Activated T-cell treated with anti-CD3 and anti-CD28 coated beads, Interleukin-2, amount 50 U/mL, for 1 hour (primary cell): ENCODE measurements at places on chromosomes 7 and 10.

DNA sequence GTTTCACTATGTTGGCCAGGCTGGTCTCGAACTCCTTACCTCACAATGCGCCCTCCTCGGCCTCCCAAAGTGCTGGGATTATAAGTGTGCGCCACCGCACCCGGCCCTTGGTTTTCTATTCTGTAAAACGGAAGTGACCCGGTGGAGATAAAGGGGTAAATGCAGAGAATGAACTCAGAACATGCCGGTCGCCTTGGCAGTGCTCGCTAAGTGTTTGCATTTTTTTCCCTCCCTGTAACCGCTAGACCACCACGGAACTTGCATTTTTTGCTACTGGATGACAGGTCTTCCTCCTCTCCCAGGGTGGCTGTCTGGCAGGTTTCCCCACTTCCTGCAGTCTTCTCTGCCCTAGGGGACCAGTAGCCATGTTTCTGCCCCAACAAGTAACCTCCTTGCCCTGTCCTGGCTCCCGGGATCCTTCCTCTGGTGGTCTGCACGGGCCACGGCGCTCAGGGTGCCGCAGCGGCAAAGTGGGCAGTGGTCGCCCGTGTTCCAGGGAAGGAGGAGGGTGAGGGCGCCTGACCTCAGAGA lies 18.8 kb upstream of the GNA12 start:
- no peak for DNase-seq

DNA sequence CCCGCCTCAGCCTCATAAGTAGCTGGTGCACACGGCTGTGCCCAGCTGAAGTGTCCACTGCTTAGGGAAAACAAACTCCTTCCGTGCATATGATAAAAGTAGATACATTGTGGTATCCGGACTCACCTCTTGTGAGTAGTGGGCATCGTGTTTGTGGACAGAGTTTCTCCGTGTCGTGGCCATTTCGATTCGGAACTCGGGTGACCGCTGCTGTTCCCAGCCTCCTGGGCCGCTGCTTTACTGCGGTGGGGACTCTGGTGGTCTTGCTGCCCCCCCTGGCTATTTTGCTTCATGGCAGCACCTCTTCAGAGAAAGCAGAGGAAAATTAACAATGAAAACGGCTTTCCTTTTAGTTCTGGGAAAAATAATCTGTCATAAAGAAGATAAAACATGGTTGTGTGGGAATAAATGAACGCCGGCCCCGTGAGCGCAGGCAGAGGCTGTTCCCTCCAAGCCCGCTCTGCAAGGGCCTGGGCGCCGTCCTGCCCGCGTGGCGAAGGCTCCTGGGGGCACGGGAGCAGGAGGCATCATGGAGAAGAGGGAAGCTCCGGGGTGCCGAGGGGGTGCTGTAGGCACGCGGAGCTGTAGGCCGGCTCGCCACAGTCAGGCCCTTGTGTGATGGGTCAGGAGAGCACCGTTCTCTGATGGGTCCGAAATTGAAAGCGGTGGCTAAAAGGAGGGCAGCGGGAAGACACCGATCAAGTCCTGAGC lies 107.4 kb downstream of the ACTR3B start:
- no peak for DNase-seq

GRCh38 chr10:118012952-118013525 lies 33.7 kb downstream of the RAB11FIP2 start:
- no peak for DNase-seq

DNA sequence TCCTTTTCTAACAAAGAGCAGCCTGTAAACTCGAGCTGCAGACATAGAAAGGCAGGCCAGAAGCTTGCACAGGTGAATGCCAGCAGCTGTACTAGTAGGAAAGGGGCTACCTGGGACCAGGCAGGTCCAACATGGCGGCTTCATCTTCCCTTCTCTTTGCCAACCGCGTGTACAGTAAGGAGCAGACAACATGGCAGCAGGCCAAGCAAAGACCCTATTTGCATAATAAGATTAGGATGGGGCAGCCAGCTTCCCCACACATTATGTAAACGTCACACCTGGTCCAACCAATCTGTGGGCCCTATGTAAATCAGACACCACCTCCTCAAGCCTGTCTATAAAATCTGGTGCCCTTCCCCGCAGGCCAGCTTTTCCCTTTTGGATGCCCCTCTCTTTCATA lies 1186.5 kb upstream of the AUTS2 start:
- DNase-seq: no peak

DNA sequence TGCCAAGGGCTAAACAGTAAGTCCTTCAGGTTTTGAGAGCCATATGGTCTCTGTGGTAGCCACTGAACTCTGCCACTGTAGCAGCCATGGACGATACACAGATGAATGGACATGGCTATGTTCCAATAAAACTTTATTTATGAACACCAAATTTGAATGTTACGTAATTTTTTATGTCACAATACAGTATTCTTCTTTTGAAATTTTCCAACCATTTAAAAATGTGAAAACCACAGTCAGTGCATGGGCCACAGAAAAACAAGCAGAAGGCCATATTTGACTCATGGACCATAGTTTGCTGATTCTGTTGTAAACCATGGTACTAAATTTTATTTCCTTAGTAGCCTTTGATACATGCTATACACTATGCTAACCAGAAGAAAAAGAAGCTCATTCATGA lies 361.8 kb downstream of the MAGI2 start:
- DNase-seq: no peak

GRCh38 chr10:116656044-116656443 lies 35.3 kb downstream of the PNLIPRP2 start:
- DNase-seq: no peak

- no peak for DNase-seq
These were observed 1.6 kb downstream of the BICC1 start for GRCh38 chr10:58514111-58514770.

GRCh38 chr10:24866604-24867583 lies 85.5 kb downstream of the PRTFDC1 start:
- DNase-seq: no peak

- DNase-seq: no peak
These were observed 478.6 kb downstream of the LRMDA start for GRCh38 chr10:75910032-75910431.

DNA sequence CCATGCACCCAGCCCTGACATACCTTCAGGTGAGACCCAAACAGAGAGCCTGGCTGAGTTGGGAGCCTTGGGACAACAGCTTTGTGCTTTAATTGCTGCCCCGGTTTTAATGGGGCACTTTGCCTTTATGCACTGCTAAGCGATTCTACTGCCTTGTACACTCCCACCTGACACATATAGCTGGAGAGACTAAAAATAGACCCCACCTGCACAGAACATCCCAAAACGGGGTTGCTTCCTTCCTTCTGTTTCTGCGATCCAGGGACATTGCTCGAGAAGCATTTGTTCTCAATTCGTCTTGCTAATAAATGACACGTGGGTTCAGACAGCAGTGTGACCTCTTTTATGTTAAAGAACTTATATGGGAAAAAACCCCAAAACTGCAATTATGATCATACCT lies 258.8 kb upstream of the MYO3A start:
- no peak for DNase-seq

- DNase-seq: no peak
These were observed 153.6 kb downstream of the TMEM178B start for GRCh38 chr7:141227454-141227853.

- no peak for DNase-seq
These were observed 72.6 kb upstream of the STEAP1 start for GRCh38 chr7:90081621-90082020.

DNA sequence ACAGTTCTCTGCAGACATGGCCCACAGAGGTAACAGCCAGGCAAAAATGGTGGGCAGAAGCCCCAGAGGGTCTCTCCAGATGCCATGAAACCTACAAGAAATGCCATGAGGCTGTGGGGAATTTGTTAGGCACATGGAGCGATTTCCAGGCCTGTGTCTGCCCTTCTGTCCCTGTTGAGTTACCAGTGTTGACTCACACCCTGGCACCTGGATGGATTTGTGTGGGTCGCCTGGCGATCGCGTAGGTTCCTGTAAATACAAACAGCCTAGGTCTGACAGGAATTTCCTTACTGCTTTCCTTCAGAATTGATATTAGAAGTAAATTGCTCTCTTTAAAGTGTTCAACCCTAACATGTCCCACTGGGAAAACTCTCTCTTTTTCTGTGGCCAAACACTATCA lies 164.9 kb upstream of the EEPD1 start:
- no peak for DNase-seq

- no peak for DNase-seq
These were observed 277.6 kb downstream of the ELFN1 start for GRCh38 chr7:1947586-1948217.

DNA sequence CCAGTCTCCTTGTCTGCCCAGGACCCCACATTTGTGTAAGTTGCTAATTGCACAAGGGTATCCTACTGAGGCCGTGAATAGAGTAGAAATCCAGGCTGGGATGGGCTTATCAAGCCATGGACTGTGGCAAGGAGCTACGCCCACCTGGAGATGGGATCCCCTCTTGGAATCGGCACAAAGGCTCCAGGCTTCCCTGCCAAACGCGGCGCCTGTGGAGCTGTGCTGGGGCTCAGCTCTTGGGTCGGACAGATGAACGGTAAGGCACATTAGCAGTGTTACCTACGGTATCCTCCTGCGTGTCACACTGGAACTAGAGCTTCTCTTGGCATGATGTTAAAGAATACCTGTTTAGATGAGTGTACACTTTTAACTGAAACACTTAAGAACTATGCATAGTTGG lies 196.7 kb downstream of the CELF2 start:
- DNase-seq: no peak

DNA sequence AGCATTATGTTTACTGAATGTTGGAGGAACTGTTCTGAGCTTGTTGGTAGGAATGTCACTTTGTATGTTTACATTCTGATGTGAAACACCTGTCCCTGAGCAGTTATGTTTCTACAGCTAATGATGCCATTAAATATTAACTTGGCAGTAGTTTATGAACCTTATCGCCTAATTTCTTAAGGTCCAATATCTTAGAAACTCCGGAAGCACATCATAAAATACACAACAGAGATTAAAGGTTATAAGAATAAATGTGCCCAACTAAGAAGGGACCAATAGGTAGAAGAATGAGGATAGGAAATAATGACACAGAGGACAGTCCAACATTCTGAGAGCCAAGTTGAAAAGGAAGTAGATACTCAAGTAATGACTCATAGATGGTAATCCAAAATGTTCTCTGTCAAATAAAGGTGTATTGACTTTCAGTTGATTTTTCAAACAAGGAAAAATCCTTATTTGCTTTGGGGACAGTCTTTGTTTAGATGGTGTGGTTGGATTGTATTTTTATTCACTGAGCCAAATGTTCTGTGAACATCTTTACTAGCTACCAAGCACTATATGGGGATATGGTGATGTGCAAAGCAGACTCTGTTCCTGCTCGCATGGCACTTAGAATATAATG lies 31.9 kb downstream of the LCOR start:
- no peak for DNase-seq

GRCh38 chr7:2807845-2808772 lies 36.0 kb downstream of the GNA12 start:
- no peak for DNase-seq

GRCh38 chr7:106597014-106597413 lies 63.9 kb downstream of the CCDC71L start:
- DNase-seq: no peak

DNA sequence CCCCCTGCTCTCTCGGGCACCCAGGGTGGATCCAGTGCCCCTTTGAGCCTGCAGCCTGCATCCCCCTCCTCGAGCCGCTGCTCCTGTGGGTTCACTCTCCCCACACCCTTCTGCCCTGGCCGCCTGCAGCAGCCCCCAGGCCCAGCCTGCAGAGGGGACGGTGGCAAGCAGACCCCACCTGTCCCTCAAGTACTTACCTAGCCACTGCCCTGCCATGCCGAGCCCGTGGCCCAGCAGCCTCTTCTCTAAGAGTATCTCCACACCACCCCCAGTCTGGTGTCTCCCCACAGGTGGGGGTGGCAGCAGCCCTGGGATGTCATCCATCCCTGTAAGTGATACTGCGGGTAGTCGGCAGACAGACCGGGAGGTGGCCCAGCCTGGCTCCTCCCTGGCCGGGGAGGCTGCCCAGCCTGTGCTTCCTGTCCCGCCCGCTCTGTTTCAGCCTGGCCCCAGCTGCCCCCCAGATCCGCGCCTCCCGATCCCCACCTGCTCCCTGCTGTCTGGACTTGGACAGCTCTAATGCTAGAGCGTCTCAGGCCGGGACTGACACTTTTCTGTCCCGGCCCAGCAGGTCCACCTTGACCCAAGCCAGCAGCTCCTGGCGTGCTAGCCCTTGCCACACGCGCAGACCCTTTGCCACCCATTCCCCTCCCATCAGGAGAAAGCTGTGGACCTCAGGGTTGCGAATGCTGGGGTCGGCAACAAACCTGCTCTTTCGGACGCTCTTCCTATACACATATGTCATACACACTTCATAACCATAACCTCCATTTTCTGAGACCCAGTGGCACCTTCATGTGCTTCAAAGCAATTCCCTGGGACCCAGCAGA lies 25.0 kb downstream of the YKT6 start:
- no peak for DNase-seq

DNA sequence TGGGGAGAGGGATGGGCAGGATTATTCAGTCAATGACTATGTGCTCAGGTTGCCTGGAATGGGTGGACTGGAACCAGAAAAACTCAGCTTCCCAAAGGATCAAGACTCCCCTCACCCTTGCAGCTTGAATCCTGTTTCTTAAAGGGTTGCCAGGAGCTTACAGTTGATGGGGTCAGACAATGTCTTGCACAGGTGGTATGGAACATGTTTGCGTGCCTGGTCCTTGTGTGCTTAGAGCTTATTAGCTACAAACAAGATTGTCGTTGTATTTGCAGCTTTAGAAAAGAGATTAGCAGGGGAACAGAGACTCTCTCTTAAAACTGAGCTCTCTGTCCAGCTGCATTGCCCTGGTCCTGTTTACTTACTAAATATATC lies 56.9 kb downstream of the PRR15 start:
- no peak for DNase-seq

- DNase-seq: peak; percentile 36
These were observed 46.8 kb downstream of the HIPK2 start for GRCh38 chr7:139730746-139731612.

GRCh38 chr10:92177546-92177945 lies 113.3 kb downstream of the CPEB3 start:
- no peak for DNase-seq

DNA sequence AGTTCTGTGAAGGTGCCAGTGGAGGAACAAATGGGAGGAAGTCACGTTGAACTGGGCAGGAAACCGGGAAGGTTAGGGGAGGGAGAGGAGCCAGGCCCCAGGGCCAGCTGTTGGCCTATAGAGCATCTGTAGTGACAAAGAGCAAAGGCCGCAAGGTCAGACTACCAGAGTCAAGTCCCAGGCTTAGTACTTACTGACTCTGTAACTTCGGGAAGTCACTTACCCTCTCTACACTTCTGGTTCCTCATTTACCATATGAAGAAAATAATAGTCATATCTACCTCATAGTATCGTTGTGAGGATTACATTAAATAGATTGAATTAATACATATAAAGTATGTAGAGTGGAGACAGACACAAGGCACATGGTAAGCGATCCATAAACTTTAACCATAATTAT lies 101.8 kb upstream of the FZD1 start:
- no peak for DNase-seq
